ENCODE measurements at places on chromosomes 16 and 17.

GRCh38 chr17:20935740-20936139 lies 107.1 kb downstream of the USP22 start:
- no peak for DNase-seq

- DNase-seq, result no peak
These were observed 368.3 kb downstream of the SEC14L1 start for GRCh38 chr17:77509089-77509488.

DNA sequence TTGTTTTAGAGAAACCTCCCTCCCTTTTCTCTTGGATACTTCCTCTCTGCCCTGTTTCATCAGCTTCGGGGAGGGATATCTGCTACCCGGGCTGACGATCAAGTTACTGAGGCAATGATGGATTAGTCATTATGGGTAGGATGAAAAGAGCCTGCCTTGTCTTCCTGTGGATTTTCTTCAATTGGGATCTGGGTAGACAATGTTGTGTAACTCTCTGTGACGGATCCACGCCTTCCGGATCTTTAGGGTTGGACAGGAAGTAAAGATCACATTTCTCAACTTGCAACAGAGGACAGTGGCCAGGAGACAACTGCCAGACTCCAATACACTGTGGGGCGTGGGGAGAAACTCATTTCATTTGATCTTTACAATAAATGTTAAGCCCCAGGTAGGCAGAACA lies 11.3 kb upstream of the CHST6 start:
- no peak for DNase-seq

DNA sequence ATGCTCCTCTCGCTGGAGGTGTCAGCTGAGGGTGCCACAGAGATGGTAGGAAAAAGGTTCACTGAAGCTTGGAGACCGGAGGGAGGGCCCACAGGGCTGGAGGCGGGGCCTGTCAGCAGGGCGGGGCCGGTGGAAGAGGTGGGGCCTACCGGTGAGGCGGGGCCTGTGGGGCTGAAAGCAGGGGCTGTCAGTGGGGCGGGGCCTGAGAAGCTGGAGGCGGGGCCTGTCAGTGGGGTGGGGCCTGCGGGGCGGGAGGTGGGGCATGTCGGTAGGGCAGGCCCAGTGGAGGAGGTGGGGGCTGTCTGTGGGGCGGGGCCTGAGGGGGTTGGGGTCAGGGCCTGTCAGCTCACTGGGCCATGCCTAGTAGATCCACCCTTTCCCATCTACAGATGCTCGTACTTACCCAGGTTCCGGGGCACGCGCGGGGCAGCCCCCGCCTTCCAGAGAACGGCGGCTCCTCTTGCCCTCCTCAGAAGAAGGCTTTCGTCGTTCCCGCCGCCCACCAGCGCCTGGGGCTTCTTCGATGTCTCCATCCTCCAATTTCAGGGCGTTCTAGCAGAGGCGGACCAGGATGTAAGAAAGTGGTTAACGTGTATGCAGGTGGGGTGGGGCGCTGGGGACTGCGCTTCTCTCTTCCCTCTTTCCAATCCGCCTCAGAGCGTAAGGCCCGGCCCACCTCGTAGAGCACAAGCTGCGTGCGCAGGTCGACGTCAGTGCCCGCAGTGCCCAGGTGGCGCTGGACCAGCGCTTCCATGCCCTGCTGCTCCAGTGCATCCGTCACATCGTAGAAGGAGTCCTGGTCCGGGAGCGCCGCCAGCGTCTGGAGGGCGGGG lies 9.8 kb downstream of the TMEM208 start:
- peak; percentile 92 for DNase-seq

GRCh38 chr16:74999609-75000480 lies 1.0 kb downstream of the ZNRF1 start:
- peak; percentile 69 for DNase-seq

DNA sequence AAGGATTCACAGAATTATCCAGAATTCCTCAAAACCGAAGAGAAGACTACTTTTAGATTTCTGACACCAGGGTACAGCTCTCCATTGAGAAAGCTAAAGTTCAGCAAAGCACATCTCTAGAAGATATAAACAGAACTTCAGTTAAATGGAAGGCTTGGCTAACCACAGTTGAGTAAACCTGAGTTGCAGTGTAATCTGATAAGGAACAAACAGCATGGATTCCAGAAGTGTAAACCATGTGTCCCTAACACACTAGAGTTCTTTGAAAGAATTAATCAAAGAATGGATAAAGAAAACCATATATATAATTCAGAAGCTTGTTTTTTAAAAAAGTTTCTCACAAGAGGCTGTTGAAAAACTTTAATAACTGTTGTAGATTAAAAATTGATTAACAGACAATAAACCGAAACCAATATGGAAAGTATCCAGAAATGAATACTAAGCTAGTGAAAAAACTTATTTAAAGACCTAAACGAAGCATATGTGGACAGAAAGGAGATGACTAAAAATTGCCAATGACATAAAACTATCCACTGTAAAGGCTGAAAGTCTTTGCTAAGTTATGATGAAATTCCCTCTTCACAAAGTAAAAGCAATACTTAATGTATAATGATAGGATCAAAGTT lies 4.3 kb downstream of the RNF43 start:
- DNase-seq, result peak; percentile 35

DNA sequence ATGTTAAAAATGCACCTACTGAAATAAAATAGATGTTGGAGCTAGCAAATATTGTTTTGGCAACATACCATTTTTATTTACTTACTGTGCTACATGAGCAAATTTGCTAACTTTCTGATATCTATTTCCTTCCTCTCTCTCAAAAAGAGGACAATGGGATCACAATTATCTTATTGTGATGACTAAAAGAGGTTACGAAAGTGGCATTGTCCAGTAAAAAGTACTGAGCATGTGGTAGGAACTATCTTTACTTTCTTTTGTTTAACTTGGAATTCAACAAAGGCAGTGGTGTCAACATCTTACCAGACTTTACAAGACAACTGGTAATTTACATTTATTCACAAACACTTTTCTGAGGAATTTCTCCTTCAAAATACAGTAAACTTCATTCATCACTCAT lies 1542.6 kb upstream of the CDH8 start:
- no peak for DNase-seq

- DNase-seq, result no peak
These were observed 6.7 kb downstream of the SNN start for GRCh38 chr16:11674818-11675560.

- DNase-seq, result peak; percentile 92
These were observed 591 bp upstream of the TNFSF13 start for GRCh38 chr17:7557775-7558543.

DNA sequence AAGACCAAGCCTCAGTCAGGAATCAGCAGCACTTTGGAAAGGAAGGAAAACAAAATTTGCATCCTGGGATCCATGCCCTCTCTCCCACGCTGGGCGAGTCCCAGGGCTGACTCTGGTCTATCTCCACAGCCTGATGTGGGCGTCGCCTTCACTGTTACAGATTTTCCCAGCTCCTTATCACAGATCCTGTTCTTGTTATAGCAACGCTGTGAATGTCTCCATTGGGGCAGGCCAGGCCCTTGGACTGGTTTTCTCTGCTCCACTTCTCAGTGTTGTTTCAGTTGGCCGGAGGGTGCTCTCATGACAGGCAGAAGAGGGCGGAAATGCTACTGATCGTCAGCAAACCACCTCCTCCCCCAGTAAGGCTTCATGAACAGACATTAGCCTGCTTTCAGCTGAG lies 127.9 kb upstream of the CDH11 start:
- no peak for DNase-seq

- DNase-seq, result no peak
These were observed 7.3 kb downstream of the NT5C start for GRCh38 chr17:75124041-75124818.

DNA sequence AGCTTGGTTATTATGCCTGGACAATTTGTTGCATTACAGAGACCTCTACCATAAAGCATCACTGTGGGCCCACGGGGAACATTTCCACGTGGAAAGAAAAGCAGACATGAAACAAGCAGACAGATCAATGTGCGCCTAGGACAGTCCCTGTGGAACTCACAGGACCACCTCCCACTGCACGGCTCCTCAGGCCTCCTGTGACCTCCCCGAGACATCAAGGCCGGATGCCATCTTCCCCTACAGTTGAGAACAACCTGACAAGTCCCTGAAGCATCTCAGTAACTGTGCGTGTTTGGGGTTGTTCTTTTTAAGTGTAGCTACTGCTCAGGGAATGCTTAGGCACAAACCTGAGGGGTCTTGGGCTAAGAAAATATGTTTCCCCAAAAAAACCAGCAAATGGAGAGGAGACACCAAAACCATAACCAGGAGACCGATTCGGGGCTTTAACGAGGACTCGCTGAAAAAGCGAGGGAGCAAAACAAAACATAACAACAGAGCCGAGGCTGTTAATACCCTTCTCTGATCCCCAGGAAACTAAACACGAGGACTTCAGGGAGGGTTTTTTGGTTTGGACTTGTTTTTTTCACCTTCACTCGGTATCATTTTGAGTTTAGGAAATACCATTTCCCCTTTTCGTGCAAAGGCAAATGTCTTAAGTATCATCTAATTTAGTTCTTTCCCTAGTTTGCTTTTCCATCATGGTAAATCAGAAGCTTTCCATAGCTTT lies 87.1 kb downstream of the CYTH1 start:
- no peak for DNase-seq

GRCh38 chr17:17841601-17842025 lies 4.8 kb upstream of the SREBF1 start:
- DNase-seq, result peak; percentile 57

GRCh38 chr17:81027038-81027437 lies 7.9 kb upstream of the BAIAP2 start:
- DNase-seq, result no peak

GRCh38 chr16:626787-627453 lies 3.9 kb upstream of the WFIKKN1 start:
- DNase-seq, result no peak

- DNase-seq, result no peak
These were observed 12.9 kb downstream of the DRC3 start for GRCh38 chr17:17985555-17985954.

DNA sequence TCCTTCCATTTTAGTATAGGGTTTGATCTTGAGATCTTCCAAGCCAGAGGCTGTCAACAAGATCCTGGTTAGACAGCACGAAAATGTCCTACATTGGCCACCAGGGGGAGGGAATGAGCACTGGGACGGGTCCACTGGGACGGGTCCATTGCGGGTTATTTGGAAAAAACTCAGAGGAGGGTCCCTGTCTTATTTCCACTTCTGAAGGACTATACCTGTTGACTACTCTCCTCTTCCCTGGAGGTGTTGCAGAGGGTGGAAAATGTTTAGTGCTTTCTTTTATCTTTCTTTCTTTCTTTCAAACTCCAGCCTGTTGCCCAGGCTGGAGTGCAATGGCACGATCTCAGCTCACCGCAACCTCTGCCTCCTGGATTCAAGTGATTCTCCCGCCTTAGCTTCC lies 2.5 kb downstream of the TTLL6 start:
- peak; percentile 79 for DNase-seq

DNA sequence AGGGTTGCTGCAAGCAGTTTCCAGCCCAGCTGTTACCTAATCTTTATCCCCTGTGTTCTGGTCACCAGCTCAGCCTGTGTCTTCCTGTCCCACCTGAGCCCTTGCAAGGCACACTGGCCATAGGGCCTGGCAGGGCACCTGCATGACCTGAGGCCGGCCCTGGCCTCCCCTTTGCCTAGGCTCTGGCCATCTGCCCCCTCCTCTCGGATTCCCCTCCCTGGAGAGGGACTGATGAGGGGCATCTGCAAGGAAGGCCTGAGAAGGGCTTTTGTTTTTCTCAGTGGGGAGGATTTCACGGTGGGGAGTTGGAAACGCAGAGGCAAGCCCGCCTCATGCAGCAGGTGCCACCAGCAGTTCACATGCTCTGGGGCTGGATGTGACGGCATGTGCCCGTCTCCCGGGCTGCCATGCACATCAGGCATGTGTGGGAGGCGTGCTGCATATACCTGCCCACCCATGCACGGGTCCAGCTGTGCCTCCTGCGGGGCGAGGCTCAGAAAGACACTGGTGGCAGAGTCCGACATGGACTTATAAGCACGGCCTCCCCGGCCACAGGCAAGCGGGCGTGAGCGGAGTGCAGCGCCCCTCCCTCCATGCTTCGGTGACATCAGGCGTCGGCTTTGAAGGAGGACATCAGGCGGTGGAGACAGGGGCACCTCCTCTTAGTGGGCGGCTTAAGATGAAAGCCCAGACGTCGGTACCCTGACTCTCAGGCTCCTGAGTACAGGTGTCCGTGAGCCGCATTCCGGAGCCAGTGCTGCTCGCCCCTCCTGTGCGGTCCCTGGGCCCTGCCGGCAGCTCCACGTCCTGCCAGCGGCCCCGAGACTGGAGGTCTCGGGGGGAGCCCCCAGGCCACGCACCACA lies 16.5 kb downstream of the ASPSCR1 start:
- no peak for DNase-seq

- DNase-seq, result no peak
These were observed 10.6 kb downstream of the CNTD1 start for GRCh38 chr17:42809250-42809649.

GRCh38 chr16:73404001-73404400 lies 356.1 kb upstream of the ZFHX3 start:
- no peak for DNase-seq

- no peak for DNase-seq
These were observed 59.3 kb downstream of the RNF213 start for GRCh38 chr17:80319999-80320344.

- DNase-seq, result no peak
These were observed 12.2 kb downstream of the MPHOSPH6 start for GRCh38 chr16:82157836-82158235.

GRCh38 chr16:69483611-69484010 lies 59.2 kb downstream of the CYB5B start:
- no peak for DNase-seq

GRCh38 chr16:53372992-53373871 lies 61.0 kb upstream of the RBL2 start:
- peak; percentile 72 for DNase-seq

DNA sequence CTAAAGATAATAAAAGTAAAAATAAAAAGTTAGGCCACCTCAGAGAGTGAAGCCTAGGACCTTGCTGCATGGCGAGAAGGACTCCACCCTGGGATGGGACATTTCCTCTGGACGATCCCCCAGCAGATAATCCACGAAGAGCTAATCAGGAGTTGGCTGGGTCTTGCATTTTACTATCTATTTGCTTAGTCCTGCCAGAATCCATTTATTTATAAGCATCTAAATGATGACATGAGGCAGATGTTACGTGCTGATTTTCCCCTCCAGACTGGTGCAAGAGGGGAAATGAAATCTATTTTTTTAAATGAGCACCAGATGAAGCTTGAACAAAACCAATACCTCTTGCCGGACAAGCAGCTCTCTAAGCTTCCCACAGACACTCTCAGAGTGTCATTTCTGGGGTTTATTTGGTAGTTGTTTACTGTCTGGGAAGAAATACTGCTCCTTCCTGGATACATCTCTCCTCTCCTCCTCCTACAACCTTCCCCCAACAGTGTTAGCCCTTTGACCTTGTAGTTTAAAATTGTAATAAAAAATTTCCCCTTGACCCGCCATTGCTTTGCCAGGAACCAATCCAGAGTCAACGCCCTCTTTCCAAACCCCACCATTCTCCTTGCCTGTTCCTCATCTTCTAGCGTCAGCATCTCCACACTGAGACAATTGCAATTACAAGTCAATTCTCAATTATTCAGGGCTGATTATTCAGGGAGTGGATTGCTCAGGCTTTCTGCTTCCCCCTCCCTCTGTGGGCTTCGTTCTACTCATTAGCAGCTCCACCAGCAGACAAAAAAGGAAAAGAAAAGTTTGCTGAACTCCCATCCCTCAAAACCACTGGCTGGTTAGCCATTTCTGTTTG lies 63.0 kb downstream of the GSG1L start:
- DNase-seq, result no peak

- DNase-seq, result no peak
These were observed 502.2 kb upstream of the ZFHX3 start for GRCh38 chr16:73549984-73550631.

- DNase-seq, result no peak
These were observed 10.9 kb downstream of the SLC43A2 start for GRCh38 chr17:1617620-1618174.

GRCh38 chr17:78379131-78379491 lies 662 bp downstream of the PGS1 start:
- no peak for DNase-seq

Data from T47D (cell line).